ENCODE measurements at places on chromosomes 4 and X.

DNA sequence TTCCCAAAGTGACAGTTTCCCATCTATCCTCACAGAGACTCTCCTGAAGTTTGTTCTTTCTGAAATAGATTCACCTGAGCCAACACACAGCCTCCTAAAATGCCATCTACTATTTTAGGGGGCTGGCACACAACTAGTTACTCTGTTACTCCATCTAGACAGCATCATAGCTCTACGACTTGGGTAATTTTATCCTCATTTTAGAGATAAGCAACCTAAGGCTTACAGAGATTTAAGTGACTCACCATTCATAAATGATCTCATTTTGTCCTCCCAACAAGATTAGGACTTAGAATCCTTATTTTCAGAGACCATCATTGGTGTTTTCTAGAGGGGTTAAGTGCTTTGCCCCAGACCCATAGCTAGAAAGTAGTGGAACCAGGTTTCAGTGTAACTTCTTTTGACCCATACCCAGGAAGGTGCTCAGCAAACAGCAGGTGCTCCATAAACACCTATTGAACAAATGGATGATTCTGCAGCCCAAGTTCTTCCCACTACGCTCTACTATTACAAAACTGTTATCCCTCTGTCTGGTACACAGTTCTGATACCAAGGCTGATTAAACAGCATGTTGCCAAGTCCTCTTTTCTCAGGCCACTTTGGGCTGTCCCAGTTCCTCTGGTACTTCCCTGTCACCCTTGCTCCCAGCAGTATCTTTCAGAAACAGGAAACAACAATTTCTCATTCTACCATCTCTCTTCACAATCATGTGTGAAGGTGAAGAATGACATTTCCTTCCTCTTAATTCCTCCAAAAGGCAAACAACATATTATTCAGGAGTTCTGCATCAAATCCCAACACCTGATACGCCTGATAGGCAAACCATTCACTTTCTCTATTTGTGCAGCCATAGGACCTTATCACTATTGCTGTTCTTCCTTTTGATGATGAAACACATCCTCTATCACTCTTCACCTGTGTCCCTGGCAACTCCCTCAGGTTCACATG lies 304.7 kb upstream of the TAPT1 start:
- DNase-seq, result no peak

DNA sequence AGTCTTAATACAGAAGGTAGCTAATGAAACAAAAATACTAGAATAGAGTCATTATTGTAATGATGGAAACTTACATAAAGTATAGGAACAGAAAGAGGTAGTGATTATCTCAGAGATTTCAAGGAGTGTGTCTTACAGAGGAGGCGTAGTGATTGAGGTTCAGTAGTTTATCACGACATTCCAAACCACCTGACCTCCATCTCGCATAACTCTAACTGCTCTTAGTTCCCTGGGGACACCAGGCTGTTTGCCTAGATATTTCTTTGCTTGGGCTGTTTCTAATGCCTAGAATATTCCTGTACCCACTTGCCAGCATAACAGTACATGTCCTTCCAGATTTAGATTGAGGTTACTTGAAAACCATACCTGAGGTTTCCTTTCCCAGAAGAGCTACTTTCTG lies 29.1 kb downstream of the STAG2 start:
- DNase-seq, result no peak

- DNase-seq, result no peak
These were observed 46.6 kb upstream of the EGFL6 start for GRCh38 chrX:13522811-13523210.

DNA sequence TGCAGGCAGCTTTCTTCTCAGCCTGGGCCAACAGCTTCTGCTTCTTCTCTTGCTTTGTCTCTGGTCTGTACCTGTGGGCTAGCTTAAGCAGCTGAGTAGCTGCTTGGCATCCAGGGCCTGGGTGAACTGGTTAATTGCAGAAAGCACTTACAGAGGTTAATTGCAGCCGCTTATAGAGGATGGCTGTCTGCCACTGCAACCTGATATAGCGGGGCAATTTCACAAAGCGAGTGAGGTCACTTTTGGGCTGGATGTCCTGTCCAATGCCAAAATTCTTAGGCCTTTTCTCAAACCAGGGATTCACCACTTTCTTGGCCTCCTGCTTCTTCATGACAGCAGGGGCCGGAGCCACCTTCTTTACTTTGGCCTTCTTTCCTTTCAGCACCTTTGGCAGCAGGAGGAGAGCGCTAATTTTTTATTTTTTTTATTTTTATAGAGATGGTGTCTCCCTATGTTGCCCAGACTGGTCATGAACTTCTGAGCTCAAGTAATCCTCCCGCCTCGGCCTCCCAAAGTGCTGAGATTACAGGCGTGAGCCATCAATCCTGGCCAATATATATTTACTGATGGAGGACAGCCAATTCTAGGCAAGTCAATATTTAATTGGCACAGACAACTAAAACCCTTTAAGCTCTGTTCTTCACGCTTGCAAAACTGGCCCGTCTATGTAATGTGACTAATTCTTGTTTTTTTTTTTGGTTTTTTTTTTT lies 61.0 kb downstream of the ENOPH1 start:
- DNase-seq, result no peak

Data from CD4-positive, alpha-beta T cell (primary cell).